Gastrocnemius medialis (tissue), 4 donors: ENCODE measurements at places on chromosomes 11 and 22. TPM values are rescaled to one million over a fixed set of nuclear protein-coding genes. Genes with fewer than 3 reads are reported as not detected.
A peak's percentile ranks its signal among the peaks of the same experiment; 100 is the strongest.

DNA sequence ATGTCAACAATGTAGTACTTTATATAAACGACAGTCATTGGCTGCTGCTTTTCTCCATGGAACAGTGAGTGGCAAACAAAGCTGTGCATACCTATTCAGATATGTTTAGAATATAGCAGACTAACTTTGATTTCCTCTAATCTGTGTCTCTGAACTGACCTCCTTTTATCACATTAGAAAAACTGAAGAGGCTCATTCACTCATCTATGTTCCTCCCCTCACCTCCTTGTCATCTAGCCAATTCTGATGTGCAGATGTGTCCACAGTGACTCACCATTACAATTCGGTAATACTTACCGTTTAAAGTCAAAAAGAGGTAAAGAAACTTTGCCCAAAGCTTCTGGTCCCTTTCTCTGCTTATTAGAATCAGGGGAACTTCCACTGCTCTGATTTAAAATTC, 51.5 kb upstream of the RPS13 start:
- no peak overlapping the region for H3K4me3 ChIP-seq
- no peak for DNase-seq
- H3K4me1 ChIP-seq: no peaks in the 10 kb centered on the region

DNA sequence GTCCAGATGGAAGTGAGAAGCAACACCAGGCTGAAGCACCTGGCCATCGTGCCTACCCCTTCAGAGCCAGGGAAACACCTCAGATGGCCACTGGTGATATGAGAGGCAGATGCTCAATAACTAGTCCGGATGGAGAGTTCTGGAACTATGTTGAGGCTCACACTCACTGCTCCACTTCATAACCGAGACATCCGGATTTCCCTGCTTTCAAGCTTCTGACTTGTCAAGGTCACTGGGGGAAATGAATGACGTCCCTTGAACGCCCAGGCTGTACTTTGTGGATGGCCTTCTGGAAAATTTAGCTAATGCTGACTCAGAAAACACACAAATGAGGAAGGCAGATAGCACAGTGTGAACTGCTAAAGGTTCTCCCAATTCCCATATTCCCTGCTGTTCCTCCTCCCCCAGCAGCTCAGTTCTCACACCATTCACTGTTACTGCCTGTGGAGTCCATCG, at the start of gene LYVE1:
LYVE1 (minus strand) TSS at position 180 of the 456 bp plus-strand sequence; CDS start at position 47, 133 bp downstream.
- H3K36me3 ChIP-seq: no peaks in the 10 kb centered on the region
- peaks cover 18% of the 10 kb centered on the region for H3K4me1 ChIP-seq
- no peak within 1 kb of the TSS for H3K4me3 ChIP-seq
- H3K27ac ChIP-seq: peak within 1 kb of the TSS; percentile 32
- H3K27me3 ChIP-seq: no peaks in the 10 kb centered on the region

RAG1 gene
- total RNA-seq: 0.31 TPM

DNA sequence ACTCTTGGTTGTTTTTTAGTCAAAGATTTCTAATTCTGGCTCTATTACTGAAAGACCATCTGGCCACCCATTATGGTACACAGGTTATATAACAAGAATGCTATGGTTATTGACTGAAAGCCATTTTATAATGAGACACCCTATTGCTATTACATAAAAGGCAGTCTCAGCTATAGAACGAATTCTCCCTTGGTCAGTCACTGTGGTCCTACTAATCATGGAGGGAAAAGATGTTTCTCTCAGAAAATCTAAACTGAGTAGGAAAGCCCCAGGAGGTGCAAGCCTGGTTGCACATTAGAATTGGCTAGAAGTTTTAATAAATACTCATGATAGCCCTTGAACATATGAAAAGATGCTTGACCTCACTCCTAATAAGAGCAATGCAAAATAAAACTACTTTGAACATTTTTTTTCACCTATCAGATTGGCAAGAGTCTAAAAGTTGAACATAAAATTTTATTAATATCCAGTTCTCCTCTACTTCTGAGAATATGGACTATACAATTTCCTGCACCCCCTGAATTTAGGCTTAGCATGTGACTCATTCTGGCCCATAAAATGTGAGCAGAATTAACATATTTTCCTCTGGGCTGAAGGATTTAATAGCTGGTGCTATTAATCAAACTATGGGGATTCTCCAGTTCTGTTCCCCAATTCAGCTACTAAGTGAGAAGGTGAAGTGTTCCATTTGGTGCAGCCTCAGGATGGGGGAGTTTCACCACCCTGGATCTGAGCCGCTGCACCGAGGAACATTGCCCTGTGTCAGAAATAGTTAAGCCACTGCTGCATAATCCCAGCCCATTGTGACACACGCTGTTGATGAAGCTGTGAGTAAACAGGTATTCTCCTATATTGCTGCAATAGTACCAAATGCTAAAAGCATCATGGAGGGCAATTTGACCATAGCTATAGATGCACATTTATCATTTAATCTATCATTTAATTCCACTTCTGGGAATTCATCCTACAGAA, 11.5 kb upstream of the CRKL start:
- H3K4me3 ChIP-seq: no peak overlapping the region
- no peaks in the 10 kb centered on the region for H3K36me3 ChIP-seq
- H3K27me3 ChIP-seq: no peaks in the 10 kb centered on the region
- DNase-seq: no peak

- no peaks in the 10 kb centered on the region for H3K36me3 ChIP-seq
- H3K27ac ChIP-seq: no peak overlapping the region
- DNase-seq: peak; percentile 72
- no peak overlapping the region for H3K4me3 ChIP-seq
- H3K27me3 ChIP-seq: no peaks in the 10 kb centered on the region
Observed at GRCh38 chr22:29369460-29369859, 18.9 kb downstream of the AP1B1 start.

RFPL3 gene
- total RNA-seq: not detected

ADAMTS15 gene
- total RNA-seq: 1.3 TPM

GRCh38 chr22:48476577-48476976, 1351.1 kb downstream of the BRD1 start:
- no peak for DNase-seq
- H3K4me1 ChIP-seq: no peaks in the 10 kb centered on the region
- H3K27me3 ChIP-seq: no peaks in the 10 kb centered on the region
- no peaks in the 10 kb centered on the region for H3K36me3 ChIP-seq
- H3K27ac ChIP-seq: no peak overlapping the region

C22orf42 gene
- total RNA-seq: not detected

MMP27 gene
- not detected for total RNA-seq

DNA sequence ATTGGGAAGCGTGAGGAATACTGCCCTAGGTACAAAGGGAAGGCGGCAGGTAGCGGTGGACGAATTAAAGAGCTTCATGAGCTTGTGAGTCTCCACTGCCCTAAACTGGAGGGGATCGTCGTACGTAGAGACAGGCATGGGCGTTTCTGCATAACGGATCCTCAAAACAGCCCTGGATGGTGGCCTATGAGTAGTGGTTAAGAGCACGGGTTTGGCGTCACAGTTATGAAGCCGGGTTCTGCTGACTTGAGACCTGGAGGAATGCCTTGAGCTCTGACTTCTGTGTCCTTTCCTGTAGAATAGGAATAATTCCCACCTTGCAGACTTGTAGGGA, 335 bp downstream of the TMEM138 start:
- peak; percentile 36 for DNase-seq
- H3K27ac ChIP-seq: peak overlapping the region; percentile 100
- no peaks in the 10 kb centered on the region for H3K27me3 ChIP-seq

- H3K27ac ChIP-seq: no peak overlapping the region
- H3K27me3 ChIP-seq: no peaks in the 10 kb centered on the region
- peaks cover 6% of the 10 kb centered on the region for H3K36me3 ChIP-seq
- H3K4me3 ChIP-seq: no peak overlapping the region
- DNase-seq: no peak
Observed at GRCh38 chr11:61799665-61800284, 7.1 kb downstream of the FEN1 start.

DNA sequence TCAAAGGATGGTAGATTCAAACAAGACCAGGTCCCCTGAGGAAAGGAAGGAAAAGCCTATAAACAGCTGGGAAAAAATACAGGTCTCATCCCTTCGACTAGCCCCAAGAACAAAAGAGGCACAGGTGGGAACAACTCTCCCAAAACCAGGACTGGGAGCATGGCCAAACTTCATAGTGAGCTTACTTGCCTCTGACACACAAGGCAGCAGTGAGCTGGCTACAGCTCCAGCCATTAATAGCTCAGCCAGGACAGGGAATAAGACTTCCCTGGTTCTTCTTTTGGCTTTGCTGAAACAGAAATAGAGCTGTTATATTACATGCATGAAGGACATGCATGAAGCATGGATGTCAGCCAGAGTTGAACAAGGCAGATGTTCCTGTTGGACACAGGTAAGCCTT, at the start of gene OR10A2:
OR10A2 (plus strand) TSS at position 97 of the 400 bp plus-strand sequence. CDS start 6,698 bp downstream, outside the sequence.
- no peak within 1 kb of the TSS for H3K4me3 ChIP-seq
- no peaks in the 10 kb centered on the region for H3K4me1 ChIP-seq
- H3K27me3 ChIP-seq: no peaks in the 10 kb centered on the region

CARD18 gene
- total RNA-seq: not detected

GRCh38 chr22:26570864-26571525, 18.9 kb downstream of the TPST2 start:
- no peak for DNase-seq
- H3K27me3 ChIP-seq: no peaks in the 10 kb centered on the region

GRCh38 chr11:2691991-2692875, 7.6 kb downstream of the KCNQ1OT1 start:
- H3K27me3 ChIP-seq: no peaks in the 10 kb centered on the region
- no peak overlapping the region for H3K27ac ChIP-seq
- H3K4me1 ChIP-seq: peaks cover 28% of the 10 kb centered on the region
- DNase-seq: peak; percentile 5
- no peaks in the 10 kb centered on the region for H3K36me3 ChIP-seq

ACRV1 gene
- total RNA-seq: not detected

DNA sequence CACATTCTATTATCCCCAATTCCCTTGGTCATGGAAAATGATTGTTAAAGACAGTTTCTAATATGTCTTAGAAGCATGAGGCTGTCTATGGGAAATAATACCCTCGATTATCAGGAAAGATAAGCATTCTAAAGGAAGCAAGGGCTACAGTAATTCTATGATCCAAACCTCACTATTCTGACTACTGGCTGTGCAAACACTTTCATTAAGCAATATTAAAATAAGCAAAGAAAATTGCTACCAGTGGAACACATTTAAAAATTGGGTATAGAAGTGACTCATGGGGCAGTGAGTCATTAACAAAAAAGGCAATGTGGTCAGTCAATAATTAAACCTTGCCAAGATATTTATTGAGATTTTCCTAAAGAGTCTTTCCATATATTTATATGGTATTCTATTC, 1415.2 kb upstream of the TENM4 start:
- H3K27ac ChIP-seq: no peak overlapping the region
- no peaks in the 10 kb centered on the region for H3K4me1 ChIP-seq
- no peak for DNase-seq
- no peaks in the 10 kb centered on the region for H3K36me3 ChIP-seq

MRE11 gene
- total RNA-seq: 6.5 TPM

- DNase-seq: no peak
- H3K27ac ChIP-seq: no peak overlapping the region
- H3K27me3 ChIP-seq: no peaks in the 10 kb centered on the region
- H3K4me1 ChIP-seq: no peaks in the 10 kb centered on the region
- no peak overlapping the region for H3K4me3 ChIP-seq
- H3K36me3 ChIP-seq: no peaks in the 10 kb centered on the region
Observed at GRCh38 chr11:46063138-46063537, 58.1 kb downstream of the PHF21A start.

FSHB gene
- not detected for total RNA-seq

GRCh38 chr22:20836987-20837823, 21.4 kb downstream of the PI4KA start:
- no peak overlapping the region for H3K4me3 ChIP-seq
- peaks cover 19% of the 10 kb centered on the region for H3K36me3 ChIP-seq
- no peaks in the 10 kb centered on the region for H3K4me1 ChIP-seq
- H3K27ac ChIP-seq: no peak overlapping the region
- DNase-seq: no peak

OR10A4 gene
- total RNA-seq: not detected

MRGPRX4 gene
- total RNA-seq: not detected

OR52N4 gene
- not detected for total RNA-seq

- no peaks in the 10 kb centered on the region for H3K36me3 ChIP-seq
- H3K27ac ChIP-seq: no peak overlapping the region
- no peaks in the 10 kb centered on the region for H3K27me3 ChIP-seq
- DNase-seq: no peak
Observed at GRCh38 chr11:128645968-128646367, 47.9 kb upstream of the FLI1 start.

- H3K4me3 ChIP-seq: no peak overlapping the region
- DNase-seq: no peak
- H3K4me1 ChIP-seq: no peaks in the 10 kb centered on the region
- H3K27me3 ChIP-seq: no peaks in the 10 kb centered on the region
- no peak overlapping the region for H3K27ac ChIP-seq
Observed at GRCh38 chr11:88555018-88555828, 217.7 kb upstream of the CTSC start.

COA4 gene
- total RNA-seq: 52.3 TPM

DNA sequence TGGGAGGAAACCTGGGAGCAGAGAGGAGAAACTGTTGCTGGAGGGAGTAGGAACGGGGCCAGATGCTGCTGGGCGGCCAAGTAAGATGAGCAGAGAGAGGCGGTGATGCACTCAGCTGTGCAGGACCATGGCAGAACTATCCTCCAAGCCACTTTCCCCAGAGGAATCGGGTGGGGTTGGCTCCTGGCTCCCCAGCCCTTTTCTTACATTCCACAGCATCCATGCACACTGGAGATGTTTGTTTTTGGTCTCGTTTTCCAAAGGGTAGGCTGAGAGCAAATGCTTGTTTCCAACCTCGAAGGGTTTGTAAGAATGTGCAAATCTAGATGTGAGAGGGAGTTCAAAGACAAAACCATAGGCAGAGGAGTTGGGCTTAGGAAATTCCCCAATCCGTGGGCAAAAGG, 73.2 kb downstream of the DBX1 start:
- H3K27ac ChIP-seq: no peak overlapping the region
- H3K36me3 ChIP-seq: no peaks in the 10 kb centered on the region
- no peak overlapping the region for H3K4me3 ChIP-seq
- no peaks in the 10 kb centered on the region for H3K27me3 ChIP-seq
- DNase-seq: no peak

GAL3ST3 gene
- not detected for total RNA-seq

GRCh38 chr11:2980168-2980840, 11.8 kb downstream of the NAP1L4 start:
- no peak overlapping the region for H3K4me3 ChIP-seq
- peaks cover 10% of the 10 kb centered on the region for H3K36me3 ChIP-seq
- no peak overlapping the region for H3K27ac ChIP-seq
- H3K27me3 ChIP-seq: no peaks in the 10 kb centered on the region
- no peak for DNase-seq
- H3K4me1 ChIP-seq: peaks cover 38% of the 10 kb centered on the region

DNA sequence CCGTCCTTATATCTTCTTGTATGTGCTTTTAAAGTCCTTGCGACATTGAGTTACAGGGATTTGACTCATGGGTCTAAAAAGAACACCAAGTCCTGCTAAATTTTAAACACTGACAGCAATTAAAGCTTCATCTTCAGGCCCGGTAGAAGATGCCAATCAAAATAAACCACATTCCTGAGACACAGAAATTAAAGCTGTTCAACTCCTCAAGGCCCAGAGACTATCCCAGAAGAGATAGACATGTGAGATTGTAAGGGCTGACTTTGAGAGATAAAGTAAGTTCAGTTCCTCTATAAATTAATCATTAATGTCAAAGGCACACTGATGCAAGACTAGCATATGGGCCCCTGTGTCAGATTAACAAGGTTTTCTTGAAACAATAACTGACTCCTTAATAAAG, 49.8 kb downstream of the OSBPL5 start:
- H3K4me1 ChIP-seq: no peaks in the 10 kb centered on the region
- no peaks in the 10 kb centered on the region for H3K36me3 ChIP-seq
- H3K27me3 ChIP-seq: no peaks in the 10 kb centered on the region
- DNase-seq: no peak
- no peak overlapping the region for H3K27ac ChIP-seq

- H3K4me3 ChIP-seq: no peak overlapping the region
- H3K4me1 ChIP-seq: peaks cover 32% of the 10 kb centered on the region
- no peak for DNase-seq
- H3K27ac ChIP-seq: peak overlapping the region; percentile 80
Observed at GRCh38 chr22:17845327-17845726, 71.1 kb upstream of the BID start.

CARD16 gene
- 1.6 TPM for total RNA-seq
